CD4-positive, alpha-beta T cell treated with Interleukin-6 for 4 hours (primary cell): ENCODE measurements at places on chromosomes 12 and 14.

DNA sequence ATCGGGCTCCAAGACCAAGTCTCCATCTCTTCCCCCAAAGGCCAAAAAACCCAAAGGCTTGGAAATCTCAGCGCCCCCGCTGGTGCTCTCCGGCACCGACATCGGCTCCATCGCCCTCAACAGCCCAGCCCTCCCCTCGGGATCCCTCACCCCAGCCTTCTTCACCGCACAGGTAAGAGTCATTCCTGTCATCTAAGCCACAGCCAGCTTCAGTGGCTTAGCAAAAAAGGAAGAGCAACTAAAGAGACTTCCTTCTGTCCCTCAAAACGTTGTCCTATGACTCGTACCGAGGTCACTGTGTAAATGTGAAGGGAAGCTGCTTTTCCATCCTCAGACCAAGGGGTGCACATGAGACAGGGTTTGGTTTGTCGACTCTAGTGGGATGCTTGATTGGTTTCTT is 53.4 kb downstream of the ELK3 start:
- no peak for DNase-seq

DNA sequence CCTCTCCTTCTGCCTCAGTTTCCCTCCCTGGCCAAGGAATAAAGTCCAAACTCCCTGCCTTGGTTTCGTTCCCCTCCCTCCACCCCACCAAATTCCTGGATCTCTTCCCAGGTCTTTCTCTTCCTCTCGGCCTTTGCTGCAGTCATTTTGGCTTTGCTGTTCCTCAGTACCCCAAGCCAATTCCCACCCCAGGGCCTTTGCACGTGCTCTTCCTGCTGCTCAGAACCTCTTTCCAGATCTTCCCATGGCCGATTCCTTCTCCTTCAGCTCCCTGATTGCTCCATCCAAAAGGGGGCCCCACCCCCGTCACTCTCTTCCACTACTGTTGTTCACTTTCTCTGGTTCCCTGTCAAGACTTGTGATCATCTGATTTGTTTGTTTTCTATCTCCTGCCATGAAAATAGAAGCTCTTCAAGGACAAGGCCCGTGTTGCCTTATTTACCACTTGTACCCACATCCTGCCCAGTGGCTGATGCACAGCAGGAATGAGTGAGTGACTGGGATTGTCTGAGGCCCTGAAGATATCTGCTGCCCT is 3.1 kb downstream of the HNF1A start:
- DNase-seq, result no peak

- DNase-seq, result no peak
Measured at GRCh38 chr12:107361970-107362369, 268.6 kb upstream of the CRY1 start.

GRCh38 chr14:93688239-93688666 is 100.0 kb downstream of the PRIMA1 start:
- DNase-seq, result no peak

GRCh38 chr14:56414236-56414635 is 165.4 kb upstream of the TMEM260 start:
- DNase-seq, result no peak

GRCh38 chr12:69919495-69919894 is 94.5 kb downstream of the MYRFL start:
- no peak for DNase-seq

DNA sequence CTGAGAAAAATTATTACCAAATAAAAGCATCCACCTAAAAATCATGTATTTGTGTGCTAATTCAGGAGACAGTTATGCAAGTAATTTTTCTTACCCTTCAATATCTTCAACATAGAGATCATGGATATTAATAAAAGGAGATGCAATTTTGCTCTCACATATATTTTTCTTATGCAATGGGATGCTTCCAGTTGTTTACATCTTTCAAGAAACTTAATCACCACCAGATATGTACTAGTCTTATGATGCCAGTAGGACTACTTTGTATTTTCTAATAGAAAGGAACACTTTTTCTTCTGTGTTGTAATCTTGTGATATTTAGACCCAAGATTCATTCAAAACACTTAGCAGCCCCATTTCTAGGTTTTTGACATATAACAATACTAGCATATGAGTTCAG is 107.6 kb downstream of the NAV3 start:
- no peak for DNase-seq
